ENCODE measurements at places on chromosomes 5 and 9. TPM values are rescaled to one million over a fixed set of nuclear protein-coding genes. Genes with fewer than 3 reads are reported as not detected.

GRCh38 chr5:141995656-141996055 is 17.2 kb downstream of the GNPDA1 start:
- no peak for DNase-seq

DNA sequence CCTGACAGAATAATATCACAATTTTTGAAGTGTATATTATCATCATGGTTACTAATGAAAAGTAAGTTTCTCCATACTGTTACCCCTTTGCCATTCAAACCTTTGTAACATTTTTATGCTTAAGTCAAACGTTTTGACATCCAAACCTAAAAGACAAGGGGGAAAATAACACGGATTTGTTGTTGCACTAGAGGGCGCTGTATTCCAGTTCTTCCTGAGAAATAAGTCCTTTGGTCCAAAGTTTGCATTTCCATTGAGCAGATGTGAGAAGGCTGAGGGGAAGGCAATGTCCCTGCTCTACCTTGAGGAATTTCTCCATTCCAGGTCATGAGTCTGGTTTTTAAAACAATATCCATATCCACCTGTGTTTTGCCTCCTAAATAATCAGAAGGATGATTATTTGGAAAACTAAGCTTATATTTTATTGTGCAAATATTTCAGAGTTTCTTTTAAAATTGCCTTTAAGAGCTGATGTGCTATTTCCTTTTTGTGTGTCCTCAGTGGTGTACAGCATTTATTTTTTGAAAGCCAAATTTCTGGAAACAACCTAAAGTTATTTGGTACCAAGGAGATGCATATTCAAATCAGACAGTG is 9.7 kb downstream of the LECT2 start:
- peak; percentile 62 for DNase-seq

DNA sequence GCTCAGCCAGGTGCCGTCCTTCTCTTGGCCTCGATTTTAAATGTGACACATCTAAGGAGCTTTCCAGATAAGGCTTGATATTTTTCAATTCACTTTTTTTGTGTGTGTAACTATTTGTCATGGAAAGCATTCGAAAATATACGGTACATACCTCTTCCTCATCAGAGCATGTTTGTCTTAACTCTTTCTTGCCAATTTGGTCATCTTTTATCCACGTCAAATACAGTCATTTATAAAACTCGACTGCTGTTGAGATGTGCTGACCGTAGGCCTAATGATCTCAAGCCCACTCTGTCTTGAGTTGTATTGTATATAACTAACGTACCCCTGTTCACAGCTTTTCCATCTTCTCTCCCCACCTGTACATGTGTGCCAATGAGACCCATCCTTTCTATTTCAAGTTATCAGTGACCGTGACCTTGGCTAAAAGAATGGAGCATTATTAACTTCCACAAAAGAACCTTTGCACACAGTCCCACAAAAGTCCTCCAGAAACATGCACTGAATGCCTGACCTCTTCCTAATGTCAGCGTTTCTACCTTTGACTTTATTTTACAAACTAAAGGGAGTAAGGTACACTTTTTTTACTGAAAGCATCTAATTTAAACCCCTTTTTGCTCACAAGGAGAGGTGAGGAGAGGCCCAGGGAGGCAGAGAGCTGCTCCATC is 61.6 kb downstream of the IPPK start:
- DNase-seq: no peak

- no peak for DNase-seq
Observed at GRCh38 chr5:179595916-179596315, 27.6 kb downstream of the HNRNPH1 start.

DNA sequence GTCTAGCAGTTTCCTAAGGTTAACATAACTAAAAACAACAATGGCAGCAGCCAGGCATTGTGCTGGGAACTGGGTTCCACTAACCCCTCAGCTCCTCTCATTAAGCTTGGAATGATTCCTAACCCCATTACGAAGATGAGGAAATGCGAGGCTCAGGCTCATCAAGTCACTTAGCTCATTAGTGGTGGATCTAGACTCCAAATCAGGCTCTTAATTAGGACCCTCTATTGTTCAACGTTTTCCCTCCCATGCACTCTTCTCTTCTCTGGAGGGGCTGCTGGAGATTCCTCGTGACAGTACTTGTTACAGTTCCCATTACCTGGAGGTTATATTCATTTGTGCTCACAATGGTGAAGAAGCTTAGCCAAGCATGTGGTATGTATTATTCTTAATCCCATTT is 6.5 kb downstream of the TAS2R1 start:
- DNase-seq: no peak

PCDHGB7 gene
- 10.4 TPM for total RNA-seq

IL5 gene
- total RNA-seq: not detected
